ENCODE measurements at places on chromosomes 7 and 10.

DNA sequence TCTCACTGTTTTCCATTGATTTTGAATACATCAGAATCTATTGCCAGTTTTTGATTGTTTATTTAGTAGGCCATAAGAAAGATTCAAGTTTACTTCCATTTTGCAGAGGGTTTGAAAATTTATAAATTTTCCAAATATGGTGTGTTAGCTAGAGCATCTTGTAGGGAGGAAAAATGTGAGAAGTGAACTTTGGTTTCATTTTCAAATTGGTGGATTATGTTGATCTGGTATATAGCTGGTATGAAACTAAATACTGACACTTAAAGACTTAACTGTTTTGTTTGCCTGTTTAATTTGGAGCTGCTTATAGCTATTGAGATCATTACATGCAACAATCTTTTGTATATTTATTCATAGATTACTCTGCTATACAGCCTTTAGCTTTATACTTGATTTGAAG lies 108.1 kb downstream of the ADAM22 start:
- DNase-seq = no peak

DNA sequence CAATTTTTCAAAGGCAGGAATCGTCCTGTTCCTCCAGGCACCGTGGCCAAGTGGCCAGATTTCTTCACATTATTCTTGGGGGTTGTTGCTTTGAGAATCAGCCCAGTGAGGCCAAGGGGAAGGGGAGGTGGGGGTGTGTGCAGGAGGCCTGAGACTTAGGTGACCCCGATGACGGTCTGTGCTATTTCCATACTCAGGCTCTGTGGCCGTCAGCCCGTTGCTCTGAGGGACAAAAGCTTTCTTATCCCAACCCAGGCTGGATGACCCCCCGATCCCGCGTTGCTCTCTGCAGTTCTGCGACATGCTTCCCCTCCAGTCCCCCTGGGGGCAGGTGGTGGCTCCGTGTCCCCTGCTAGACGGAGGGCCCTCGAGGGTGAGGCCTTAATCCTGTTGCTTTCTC lies 14.2 kb downstream of the DOCK1 start:
- DNase-seq = no peak

DNA sequence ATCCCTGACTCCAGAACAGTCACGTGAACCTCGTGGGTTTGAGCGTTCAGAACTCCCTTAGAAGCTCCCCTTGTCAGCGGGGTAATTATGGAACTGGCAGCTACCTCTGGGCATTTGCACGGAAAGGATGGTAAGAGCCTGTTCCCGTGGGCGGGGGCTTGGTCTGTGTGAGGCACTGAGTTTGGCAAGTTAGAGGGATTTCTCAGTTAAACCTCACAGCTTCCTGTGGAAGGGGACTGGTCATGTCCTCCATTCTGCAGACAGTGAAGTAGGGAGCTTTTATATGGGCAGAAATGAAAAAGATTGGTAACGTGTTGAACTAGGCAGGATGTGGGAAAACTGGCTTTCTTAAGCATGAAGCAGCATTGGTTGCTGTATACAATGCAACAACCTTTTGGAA lies 16.0 kb downstream of the PALD1 start:
- DNase-seq = no peak

DNA sequence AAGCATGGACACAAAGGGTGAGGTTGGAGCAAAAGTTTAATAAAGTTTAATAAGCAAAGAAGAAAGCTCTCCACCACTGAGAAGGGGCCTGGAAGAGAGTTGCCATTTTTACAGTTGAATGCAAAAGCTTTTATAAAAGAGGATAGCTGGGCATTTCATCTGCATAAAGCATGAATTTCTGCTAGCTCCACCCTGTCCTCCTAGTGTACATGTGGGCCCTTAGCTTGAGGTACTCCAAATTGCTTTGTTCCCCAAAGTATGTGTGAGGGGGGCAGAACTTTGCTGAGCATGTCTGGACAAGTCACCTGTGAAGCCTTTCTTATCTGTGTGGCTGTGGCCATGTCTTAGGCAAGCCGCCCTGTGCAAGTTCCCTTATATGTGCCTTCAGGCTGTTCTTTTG lies 22.6 kb upstream of the CROT start:
- DNase-seq = no peak

DNA sequence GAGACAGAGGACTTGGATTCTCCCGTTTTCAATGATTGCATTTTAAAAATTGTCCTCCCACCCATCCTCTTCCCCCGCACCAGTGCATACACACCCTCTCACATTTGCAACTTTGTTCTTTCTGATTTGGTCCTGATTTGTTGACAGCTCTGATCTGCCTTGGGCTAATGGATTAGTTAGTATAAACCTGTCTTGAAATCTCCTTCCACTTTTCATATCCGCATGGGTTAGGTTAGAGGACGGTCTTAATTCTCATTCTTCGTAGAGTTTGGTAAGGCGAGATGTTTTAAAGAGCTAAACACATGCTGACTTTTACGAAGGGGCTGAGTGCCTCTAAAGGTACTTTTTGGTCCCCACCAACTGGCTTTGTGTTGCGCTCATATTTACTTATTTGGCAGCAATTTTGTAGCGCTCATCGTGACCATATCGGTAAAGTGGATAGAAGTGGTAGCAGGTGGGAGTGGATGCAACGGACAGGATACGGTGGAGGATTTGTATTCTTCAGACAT lies 1.1 kb downstream of the AHR start:
- peak; percentile 38 for DNase-seq

DNA sequence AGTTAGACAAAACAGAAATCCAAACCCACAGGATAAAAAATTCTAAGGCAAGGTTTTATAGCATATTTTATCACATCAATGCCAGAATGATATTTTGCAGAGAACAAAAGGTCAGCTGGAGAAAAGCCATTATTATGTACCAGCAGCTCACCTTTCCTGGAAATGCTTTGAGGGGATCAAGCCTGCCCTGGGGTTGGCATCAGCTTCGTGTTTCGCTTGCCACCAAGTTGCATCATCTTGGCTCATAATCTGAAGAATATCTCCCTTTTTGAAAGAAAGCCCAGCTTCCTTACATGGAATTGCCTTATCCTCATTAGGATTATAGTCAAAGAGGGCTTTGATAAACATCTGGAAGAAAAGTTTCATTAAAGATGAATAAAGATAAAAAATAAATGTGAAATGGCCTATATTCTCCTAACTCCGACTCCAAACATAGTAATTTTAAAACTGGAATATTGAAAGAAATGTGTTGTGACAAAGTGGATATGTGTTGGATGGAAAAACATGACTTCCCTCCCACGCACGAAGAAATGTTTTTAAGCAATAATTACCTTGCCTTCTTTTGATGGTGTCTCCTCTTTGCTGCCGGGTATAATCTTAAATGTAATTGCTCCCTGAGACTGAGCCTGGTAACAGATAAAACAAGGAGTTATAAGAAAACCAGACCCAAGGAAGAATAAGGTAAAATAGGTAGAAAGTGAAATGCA lies 121.3 kb upstream of the ODAD2 start:
- no peak for DNase-seq

DNA sequence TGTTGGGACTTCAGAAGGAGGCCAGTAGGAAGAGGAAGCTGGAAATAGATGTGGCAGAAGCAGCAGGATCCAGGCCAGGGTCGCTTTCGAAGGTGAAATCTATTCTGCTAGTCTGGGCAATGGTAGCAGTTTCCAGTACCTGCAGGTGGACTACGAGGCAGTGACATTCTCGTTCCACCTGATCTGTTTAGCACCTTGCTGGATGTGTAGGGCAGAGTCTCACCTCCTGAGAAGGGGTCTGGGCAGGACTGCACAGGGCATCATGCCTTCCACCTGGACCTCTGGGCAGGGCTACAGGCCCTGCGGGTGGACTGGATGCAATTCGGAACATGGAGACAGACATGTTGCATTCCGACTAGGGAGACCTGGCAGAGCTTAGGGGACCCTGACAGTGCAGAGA lies 254.8 kb upstream of the ZNF32 start:
- no peak for DNase-seq

GRCh38 chr10:14129770-14130169 lies 201.0 kb downstream of the FRMD4A start:
- DNase-seq = no peak

GRCh38 chr7:117800841-117801240 lies 72.4 kb downstream of the CTTNBP2 start:
- no peak for DNase-seq

DNA sequence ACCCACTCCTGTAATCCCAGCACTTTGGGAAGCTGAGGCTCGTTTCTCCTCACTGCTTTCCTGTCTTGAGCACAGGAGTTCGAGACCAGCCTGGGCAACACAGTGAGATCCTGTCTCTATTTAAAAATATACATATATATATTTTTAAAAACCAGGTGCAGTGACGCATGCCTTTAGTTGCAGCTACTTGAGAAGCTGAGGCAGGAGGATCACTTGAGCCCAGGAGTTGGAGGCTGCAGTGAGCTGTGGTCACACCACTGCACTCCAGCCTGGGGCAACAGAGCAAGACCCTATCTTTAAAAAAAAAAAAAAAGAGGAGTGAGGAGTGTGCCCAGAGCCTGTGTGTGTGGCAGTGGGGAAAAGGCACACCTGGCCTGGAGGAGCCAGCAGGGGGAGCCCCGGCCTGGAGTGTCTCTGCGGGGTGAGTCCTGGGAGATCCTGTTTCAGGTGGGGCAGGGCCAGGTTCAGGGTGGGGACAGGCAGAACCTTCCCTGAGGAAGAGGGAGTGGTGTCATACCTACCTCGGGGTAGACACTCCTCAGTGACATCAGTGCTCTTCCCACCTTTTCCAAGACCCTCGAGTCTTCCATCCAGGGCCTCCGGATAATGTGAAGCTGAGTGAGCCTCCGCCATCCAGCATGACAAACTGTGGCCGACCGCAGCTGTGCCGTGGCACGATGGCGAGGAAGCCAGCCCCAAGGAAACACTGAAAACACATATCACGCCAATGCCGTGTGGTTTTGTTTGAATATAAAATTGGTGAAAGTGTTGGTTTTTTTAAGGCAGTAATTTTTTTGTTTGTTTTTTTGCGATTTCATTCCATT lies 9.0 kb upstream of the ARPC1B start:
- DNase-seq = peak; percentile 65

DNA sequence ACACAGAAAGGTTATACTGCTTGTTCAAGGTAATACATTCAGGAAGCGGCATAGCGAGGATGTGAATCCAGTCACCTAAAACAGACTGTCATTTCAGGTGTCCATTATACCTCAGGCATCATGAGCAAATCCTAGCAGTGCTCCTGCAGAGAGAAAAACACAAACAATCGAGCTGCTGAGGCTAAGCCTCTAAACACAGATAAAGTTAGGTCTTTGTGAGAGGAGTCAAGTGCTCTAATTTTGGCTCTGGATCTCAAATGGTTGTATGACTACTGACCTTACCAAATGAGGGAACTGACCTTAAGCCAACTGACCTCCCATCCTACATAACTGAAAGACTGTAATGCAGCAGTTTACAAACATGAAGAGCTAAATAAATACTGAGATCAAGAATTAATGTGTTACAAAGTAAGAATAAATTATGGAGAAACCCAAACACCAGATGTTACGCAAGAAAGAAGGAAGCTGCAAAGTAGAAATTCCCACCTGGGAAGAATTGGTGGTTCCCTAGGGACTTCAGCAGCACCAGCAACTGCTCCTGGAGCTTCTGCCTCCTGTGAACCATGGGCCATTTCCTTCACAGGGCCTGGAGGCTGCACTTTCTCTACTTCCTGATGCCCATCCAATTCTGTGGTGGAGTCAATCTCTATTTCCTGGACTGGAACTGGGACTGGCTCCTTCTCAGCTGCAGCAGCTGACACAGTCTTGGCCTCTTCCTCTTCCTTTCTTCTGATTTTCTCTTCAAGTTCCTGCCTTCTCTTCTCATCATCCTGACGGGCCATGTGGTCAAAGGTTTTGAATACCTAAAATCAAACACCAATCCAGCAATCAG lies 5.8 kb downstream of the NUDCD3 start:
- no peak for DNase-seq

DNA sequence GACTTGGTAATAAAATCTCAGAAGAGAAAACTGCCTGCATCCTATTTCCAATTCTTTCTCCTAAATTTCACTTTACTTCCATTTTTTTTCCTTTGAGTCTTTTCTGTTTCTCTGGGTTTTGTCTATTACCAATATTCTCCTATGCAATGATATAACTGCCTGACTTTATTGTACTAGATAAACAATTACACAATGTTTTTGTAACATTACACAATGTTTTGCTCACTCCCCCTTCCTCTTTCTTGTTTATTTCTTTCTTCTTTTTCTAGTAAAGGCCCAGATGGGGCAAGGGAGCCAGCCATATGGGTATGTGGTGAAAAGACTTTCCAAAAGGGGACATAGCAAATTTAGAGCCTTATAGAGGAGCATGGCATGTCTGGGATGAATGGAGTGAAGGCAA lies 278.7 kb upstream of the PHYHIPL start:
- no peak for DNase-seq

DNA sequence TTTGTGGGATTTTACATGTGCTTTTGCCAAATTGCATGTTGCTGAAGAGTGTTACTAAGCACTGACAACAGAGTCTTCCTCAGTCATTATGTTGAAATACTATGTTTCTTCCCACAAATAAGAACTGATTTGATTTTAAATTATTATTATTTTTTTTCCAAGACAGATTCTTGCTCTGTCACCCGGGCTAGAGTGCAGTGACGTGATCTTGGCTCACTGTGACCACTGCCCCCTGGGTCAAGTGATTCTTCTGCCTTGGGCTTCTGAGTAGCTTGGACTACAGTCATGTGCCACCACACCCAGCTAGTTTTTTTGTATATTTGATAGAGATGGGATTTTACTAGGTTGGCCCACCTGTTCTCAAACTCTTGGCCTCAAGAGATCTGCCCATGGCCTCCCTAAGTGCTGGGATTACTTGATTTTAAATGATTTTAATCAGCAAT lies 42.3 kb downstream of the MINPP1 start:
- DNase-seq = no peak

DNA sequence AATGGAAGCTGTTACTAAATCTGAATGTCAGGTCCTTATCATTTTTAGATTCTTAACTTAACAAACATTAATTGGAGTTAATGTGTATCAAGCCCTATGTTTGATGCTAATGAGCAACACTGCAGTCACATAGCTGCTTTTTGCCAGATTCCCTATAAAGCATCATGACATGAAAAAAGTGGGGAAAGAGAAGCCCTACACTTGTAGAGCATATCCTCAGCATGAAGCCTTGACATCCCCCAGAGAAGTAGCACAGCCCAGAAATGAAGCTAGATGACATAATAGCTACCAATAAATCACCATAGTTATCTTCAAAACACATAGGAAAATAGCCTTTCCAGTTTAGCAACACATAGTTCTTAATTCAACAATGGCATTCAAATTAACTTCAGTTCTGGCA lies 49.2 kb upstream of the CDK1 start:
- DNase-seq = no peak

- no peak for DNase-seq
These were observed 92.2 kb upstream of the PPIF start for GRCh38 chr10:79255007-79255507.

GRCh38 chr7:97460433-97460832 lies 271.5 kb upstream of the TAC1 start:
- DNase-seq = no peak

- DNase-seq = no peak
These were observed 623.9 kb upstream of the FOXK1 start for GRCh38 chr7:4058158-4058557.
